ENCODE measurements at places on chromosomes 3 and 15.

- no peak for DNase-seq
These were observed 52.8 kb downstream of the PLS1 start for GRCh38 chr3:142648950-142649349.

DNA sequence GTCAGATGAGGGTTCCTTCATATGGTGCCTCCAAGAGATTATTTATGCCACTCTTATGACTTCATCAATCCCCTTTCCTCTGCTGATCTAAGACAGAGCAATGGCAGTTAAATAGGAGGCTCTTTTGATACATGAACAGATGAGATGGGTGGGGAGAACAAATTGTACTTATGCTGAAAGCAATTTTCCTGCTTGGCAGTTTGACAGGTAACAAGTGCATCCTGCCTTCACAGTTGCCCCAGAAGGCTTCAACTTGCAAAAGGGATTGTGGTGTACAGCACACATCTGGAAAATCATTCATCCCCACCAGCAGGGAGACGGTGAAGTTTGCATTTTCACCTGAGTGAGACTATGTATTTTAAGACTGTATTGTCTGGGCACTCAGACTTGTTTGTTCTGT is 27.3 kb downstream of the ENTPD3 start:
- no peak for DNase-seq

DNA sequence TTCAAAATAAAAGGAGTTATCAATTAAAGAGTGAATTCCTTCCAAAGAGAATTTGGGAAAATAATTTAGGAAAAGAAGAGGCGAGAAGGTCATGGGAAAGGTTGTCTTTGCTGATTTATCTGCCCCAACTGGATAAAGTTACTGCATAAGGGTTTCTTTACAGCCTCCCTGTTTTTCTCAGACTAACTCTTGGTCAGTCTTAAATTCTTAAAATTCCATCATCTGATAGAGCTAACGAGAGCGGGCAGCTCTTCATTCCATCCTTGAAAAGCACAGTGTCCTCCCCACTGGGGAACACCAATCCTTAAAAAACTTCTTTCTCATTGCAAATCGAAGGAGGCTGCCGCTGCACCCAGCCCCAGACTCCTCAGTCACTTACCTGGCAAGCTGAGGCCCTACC is 107.2 kb downstream of the PGPEP1L start:
- peak; percentile 92 for DNase-seq

DNA sequence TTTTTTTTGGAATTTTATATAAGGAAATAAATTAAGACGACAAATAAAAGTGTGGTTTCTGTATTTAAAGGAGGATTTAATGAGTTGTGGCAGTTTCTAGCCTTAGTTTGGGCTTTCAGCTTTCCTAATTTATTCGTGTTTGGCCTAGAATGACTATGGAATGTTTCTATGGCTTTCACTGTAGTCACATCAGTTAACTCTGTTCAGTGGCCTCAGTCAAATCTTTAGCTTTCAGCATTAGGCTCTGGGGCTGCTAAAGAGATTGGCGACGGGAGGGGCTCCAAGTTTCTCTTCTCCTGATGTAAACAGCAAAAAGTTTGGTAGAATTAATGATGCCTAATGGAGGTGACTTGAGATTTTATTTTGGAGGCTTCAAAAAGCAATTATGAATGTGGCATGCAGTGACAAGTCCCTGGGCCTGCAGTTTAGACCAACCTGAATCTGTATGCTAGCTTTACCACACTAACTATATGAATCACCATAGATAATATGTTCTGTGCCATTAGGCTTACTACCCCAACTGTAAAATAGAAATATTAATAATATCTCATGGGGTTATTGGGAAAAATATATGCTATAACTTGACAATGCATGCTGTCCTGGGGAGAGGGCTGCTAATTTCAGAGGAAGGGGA is 47.1 kb upstream of the ADGRG7 start:
- peak; percentile 46 for DNase-seq

- no peak for DNase-seq
These were observed 210.1 kb downstream of the RORA start for GRCh38 chr15:61018953-61019352.

Data from EH (cell line).